Astrocyte of the spinal cord (primary cell): ENCODE measurements at places on chromosomes 6 and 20.

GRCh38 chr6:29925321-29925720 is 17.0 kb upstream of the HLA-A start:
- no peak for DNase-seq

- DNase-seq: peak; percentile 37
Observed at GRCh38 chr20:6769903-6770785, 2.7 kb downstream of the BMP2 start.

- peak; percentile 90 for DNase-seq
Observed at GRCh38 chr20:46946796-46947195, 52.2 kb downstream of the EYA2 start.

DNA sequence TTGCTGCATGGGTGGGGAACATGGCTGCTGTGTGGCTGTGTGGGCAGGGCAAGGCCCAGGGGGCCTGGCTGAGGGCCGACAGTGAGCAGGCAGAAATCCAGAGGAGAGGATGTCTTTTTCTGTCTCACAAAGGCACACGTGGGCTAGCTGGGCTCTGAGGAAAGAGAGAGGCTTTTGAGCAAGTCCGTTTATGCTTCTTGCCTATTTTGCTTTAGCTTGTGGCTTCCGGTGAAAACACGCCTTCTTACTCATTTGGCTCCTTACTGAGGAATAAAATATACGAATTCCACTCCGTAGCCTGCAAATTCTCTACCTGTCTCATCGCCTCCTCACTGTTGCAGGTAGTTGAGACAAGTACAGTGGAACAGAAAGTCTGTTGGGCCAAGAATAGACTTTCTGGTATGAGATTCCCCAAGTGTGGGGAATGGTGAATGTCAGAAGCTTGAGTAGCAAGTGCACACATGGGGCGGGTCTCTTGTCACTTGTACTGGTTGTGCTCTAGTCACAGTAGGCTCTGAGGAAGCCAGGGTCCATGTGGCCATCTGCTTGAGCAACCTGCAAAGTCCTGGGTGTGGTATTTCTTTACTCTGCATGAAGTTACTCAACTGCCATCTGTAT is 28.4 kb downstream of the WRNIP1 start:
- DNase-seq: peak; percentile 33

DNA sequence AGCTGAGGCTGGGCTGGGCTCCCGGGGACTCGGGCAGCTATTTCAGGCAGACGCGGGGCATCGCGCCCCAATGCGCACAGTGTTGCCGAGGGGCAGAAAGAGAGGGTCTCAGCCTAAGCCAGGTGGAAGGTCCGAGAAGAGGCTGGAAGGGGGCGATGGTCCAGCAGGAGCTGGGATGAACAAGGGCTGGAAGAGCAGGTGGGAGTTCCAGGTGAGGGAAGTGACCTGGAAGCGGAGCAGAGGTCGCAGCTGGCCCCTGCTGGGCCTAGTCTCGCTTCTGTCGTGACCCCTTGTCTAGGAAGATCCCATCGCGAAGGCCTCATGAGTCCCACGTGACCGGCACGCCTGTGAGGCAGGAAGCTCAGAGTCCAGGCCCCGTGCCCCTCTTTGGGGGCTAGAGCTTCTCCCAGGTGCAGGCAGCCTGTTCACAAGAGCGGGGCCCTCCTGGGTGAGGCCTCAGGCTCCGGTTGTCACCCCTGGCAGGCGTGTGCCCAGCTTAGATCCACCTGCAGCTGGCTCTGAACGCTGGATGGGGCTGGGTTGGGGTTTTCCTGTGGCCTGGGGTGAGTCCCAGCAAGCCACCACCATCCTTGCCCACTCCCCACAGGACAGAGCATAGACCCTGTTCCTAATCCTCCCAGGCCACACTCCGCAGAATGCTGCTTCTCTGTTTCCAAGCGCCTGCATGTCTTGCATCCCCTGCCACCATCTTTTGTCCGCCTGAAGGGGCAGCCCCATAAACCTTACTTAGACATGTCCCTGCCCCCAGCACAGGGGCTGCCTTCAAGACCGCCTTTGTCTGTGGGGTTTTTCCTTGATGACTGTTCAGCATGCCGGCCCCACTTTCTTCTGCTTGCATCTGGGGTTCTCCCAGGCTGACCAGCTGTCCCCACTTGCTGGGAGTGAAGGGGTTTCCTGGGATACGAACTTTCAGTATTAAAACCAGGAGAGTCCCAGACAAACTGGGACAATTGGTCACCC is 15.1 kb downstream of the SLC22A3 start:
- DNase-seq: no peak

- no peak for DNase-seq
Observed at GRCh38 chr6:4102687-4103244, 23.8 kb upstream of the FAM217A start.

DNA sequence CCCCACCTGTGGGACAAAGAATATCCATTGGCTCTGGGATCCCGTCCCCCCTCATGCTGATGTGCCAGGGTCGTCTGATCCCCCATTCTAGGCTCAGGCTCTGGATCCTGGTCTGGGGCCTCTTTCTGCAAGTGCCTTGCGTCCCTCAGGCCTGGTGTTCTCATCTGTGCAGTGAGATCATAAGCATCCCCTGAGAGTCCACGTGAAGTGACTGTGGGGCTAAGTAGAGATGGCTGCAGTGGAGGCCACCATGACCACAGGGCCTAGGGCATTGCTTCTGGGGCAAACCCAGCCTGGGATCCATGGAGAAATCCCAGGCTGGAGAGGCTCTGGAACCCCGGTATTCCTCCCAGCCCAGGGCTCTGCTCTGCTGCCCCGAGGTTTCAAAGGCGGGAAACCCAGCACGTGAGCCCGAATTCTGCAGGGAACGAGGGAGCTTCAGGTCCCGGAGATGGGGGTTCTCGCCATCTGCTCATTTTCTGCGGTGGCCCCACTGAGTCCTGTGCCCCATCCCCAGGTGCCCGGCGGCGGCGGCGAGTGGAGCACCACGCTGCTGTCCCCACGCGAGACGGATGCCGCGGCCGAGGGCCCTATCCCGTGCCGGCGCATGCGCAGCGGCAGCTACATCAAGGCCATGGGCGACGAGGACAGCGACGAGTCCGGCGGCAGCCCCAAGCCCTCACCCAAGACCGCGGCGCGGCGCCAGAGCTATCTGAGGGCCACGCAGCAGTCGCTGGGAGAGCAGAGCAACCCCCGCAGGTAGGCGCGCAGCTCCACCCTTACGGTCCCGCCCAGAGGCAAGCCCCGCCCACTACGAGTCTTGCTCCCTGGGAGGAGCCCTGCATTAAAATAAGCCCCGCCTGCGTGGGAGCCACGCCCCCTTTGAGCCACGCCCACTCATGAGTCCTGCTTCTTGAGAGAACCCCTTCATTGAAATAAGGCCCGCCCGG is 105.5 kb upstream of the MYL9 start:
- DNase-seq: peak; percentile 65

GRCh38 chr6:127950566-127951145 is 49.8 kb upstream of the THEMIS start:
- DNase-seq: no peak

- no peak for DNase-seq
Observed at GRCh38 chr20:55471052-55472006, 534.0 kb downstream of the CBLN4 start.

GRCh38 chr20:50629670-50630045 is 61.7 kb downstream of the RIPOR3 start:
- DNase-seq: no peak

GRCh38 chr20:23018432-23018831 is 16.7 kb upstream of the SSTR4 start:
- DNase-seq: no peak

GRCh38 chr6:53483423-53484353 is 61.2 kb downstream of the GCLC start:
- DNase-seq: no peak

DNA sequence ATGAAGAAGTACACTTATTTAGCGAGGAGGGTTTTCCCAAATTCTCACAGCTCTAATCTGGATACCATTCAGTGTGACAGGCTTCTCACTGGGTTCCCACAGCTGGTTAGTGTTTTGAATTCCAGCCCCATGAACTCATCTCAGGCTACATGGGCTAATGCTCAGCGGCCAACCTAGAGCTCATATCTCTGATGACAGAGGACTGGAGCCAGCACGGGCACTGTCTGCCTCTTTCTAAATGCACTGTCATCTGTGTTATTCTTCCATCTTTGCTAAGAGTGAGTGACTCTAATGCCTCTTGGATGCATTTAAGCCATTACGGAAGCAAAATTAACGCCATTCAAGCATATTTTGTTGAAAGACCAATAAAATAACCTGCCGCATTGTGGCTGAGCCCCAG is 308.9 kb upstream of the JAG1 start:
- DNase-seq: peak; percentile 86

GRCh38 chr6:32603888-32604287 is 14.2 kb upstream of the HLA-DRB1 start:
- no peak for DNase-seq

- no peak for DNase-seq
Observed at GRCh38 chr20:33280000-33280680, 2.9 kb upstream of the BPIFB1 start.

DNA sequence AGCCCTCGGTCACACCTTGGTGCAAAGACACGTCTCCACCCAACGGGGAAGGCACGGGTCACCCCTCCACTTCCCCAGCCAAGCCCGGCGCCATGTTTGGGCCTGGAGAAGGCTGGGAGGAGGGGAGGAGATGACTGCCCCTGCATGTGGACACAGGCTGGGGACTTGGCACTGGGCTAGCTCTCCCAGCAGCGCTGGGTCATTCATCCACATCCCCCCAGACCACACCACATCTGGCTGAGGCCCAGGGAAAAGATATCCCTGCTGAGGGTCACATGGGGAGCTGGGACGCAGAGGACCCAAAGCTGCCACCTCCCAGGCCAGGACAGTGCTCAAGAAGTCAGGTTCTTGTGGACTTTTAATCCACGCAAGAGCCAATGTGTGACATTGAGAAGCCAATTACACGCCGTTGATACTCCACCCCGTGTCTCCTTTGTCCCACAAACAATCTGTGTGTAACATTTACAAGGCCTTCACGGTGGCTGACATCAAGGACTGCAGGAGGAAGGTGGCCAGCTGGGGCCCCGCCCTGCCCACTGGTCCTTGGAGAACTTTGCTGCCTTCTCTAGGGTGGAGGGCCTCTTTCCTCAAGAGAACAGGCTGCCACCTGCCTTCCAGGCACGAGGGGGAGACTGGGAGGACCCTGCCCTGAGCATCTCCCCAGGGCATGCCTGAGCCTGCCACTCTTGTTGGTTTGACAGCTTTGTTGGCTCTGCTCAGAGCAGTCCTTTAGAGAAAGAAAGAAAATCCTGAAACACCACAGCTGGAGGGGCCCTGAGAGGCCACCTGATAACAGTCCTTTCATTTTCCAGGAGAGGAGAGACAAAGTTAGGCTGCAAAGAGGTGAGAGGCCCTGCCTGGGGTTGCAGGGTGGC is 5.3 kb upstream of the IP6K3 start:
- no peak for DNase-seq
